ENCODE measurements at places on chromosomes 7 and 10.

DNA sequence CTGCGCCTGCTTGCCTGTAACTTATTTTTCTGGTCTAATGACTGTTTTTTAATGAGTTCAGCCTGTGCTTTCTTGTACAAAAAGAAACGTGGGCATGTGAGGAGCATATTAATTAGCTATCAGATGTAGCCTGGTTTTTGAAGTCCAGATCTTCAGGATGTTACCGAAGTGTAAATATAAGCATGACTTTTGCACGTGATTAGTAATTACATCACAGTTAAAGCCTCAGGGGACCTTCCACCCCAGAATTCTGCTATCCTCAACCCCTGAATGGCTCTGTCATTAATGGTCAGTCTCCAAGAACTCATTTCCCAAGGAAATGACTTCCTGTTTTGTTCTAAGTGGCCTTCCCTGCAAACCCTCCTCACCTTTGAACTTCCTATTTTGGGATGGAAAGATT is 2.1 kb upstream of the PRXL2A start:
- no peak for DNase-seq

DNA sequence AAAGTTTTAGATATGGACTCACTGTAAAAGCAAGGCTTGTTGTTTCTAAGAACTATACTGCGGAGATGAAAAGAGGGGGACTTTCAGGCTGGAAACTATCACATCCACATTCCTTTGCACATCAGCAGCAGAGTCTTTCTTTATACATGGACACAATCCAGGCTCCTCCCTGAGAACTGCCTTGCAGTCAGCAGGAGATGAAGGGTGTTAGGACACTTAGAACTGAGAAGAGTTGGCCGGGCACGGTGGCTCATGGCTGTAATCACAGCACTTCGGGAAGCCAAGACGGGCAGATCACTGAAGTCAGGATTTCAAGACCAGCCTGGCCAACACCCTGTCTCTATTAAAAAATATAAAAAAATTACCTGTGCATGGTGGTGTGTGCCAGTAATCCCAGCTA is 9.7 kb upstream of the GARS1 start:
- DNase-seq, result no peak

- no peak for DNase-seq
Observed at GRCh38 chr10:131231965-131232541, 79.5 kb downstream of the TCERG1L start.

DNA sequence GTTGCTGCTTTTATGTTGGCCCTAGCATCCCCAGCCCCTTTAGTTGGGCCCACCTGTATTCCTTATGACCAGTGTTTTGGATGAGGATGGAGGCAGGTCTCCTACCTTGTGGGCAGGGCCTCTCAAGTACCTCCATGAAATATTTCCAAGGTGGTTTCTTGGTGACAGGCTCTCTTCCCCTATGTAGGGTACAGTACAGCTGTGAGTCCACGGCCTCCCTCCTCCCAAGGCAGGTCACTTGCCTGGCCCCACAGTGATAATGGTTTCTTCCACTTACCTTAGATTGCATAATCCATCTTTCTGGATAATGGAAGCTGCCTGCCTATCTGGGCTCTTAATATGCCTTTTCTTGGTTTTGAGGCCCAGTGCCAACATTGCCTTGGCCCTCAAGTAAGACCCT is 110.4 kb downstream of the NT5C2 start:
- no peak for DNase-seq
